ENCODE measurements at places on chromosomes 12 and 14. TPM values are rescaled to one million over a fixed set of nuclear protein-coding genes. Genes with fewer than 3 reads are reported as not detected.

The TAS2R42 gene
- total RNA-seq: not detected

DNA sequence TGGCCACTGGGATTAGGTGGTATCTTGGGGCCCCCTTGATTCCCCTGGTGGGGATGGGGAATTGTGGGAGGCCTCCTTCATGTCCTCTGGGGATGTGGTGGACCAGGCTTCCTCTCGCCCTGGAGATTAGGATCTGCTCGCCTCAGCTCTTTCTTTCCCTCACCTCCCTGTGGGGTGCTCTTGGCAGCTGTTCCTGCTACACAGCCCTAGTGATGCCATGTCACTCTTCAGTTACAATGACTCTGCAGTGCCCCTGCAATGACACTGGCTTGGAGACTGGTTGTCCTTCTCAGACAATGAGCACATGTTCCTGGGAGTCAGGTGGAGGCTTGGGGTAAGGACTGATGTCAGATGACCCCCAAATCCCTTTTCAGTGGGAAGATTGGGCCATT lies 83.9 kb downstream of the ADCK1 start:
- no peak overlapping the region for H3K27ac ChIP-seq
- no peaks in the 10 kb centered on the region for H3K4me1 ChIP-seq
- no peaks in the 10 kb centered on the region for H3K36me3 ChIP-seq
- no peak overlapping the region for H3K4me3 ChIP-seq

The GSC gene
- not detected for total RNA-seq

GRCh38 chr12:131842169-131842568 lies 14.0 kb downstream of the MMP17 start:
- no peaks in the 10 kb centered on the region for H3K36me3 ChIP-seq
- no peak overlapping the region for H3K4me3 ChIP-seq
- H3K27me3 ChIP-seq: peaks cover 3% of the 10 kb centered on the region
- no peak overlapping the region for H3K27ac ChIP-seq
- H3K4me1 ChIP-seq: no peaks in the 10 kb centered on the region

DNA sequence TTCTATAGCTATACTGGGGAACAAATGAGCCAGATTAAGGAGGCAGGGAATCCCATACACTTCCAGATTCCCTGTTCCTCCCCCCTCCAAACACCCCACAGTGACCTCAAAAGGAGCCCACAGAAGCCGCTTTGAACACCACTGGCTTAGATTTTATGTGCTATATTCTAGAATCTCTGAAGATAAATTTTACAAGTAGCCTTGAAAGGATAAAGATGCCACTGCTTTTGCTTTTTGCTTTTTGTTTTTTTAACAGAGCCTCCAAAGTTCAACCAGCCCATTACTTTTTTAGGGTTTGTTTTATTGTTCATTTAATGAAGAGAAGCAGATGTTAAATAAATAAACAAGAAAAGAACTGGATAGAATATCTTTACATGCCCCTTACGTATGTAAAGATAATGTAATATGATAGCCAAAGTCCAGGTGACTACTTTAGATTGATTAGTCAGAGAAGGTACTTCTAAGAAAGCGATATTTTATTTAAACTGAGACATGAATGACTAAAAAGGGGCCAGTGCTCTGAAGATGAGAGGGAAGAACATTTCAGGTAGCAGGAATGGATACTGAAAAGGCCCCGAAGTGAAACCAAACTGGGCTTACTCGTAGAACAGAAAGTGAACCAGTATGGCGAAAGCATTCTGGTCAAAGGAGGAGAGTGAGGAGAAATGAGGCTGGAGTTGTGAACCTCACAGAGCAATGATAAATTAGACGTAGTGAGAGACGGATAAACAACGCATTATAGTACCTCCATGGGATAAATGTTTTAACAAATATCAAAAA lies 44.6 kb downstream of the DUSP6 start:
- no peak overlapping the region for H3K27ac ChIP-seq
- H3K4me3 ChIP-seq: no peak overlapping the region
- no peaks in the 10 kb centered on the region for H3K4me1 ChIP-seq
- no peaks in the 10 kb centered on the region for H3K36me3 ChIP-seq

The PLEKHG7 gene
- total RNA-seq: not detected

DNA sequence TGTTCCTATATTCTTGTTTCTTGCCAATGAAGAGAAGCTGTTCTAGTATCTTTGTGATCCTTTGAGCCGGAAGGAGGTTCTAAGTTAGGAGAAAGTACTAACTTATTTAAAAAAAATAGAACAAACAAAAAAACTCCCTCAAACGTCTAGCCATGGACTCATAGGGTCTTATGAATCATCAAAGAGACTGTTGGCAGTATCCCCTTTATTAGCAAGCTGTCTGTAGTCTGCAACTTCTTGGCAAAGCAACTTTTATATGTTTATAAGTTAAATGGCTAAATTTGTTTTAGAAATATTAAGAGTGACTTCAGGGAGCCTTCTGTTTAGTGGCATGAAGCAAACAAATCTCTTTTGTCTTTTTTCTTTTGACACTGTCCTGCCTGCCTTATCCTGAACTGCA lies 291.9 kb downstream of the FUT8 start:
- no peak for DNase-seq
- H3K27ac ChIP-seq: no peak overlapping the region
- H3K4me1 ChIP-seq: no peaks in the 10 kb centered on the region
- no peaks in the 10 kb centered on the region for H3K27me3 ChIP-seq
- peaks cover 17% of the 10 kb centered on the region for H3K36me3 ChIP-seq
- no peak overlapping the region for H3K4me3 ChIP-seq

- H3K4me3 ChIP-seq: peak overlapping the region; percentile 68
- no peaks in the 10 kb centered on the region for H3K4me1 ChIP-seq
- H3K27me3 ChIP-seq: no peaks in the 10 kb centered on the region
Measured at GRCh38 chr12:39620659-39621658, 1.4 kb upstream of the ABCD2 start.

The CBLN3 gene
- total RNA-seq: 8.3 TPM

The BRI3BP gene
- total RNA-seq: 11.6 TPM

The TXNRD1 gene
- total RNA-seq: 1,205 TPM

The EXOC3L4 gene
- 1.7 TPM for total RNA-seq

All from PC-9 (cell line).